ENCODE measurements at places on chromosomes 7 and 10. TPM values are rescaled to one million over a fixed set of nuclear protein-coding genes. Genes with fewer than 3 reads are reported as not detected.

Gene HMX3
- not detected for total RNA-seq

Gene SRRM3
- 6.1 TPM for total RNA-seq

Gene CALCR
- total RNA-seq = 0.08 TPM

Gene CYP3A7
- total RNA-seq = not detected

Gene SEMA3D
- total RNA-seq = 1.8 TPM

Gene OR6V1
- not detected for total RNA-seq

Gene FAM25C
- total RNA-seq = not detected

Gene C10orf62
- 1.5 TPM for total RNA-seq

Gene IGFBP1
- not detected for total RNA-seq

Gene C10orf143
- total RNA-seq = 1.7 TPM

Gene NKX1-2
- not detected for total RNA-seq

All from left ventricle myocardium inferior (tissue), 1 donor.